Stimulated activated naive CD4-positive, alpha-beta T cell treated with Interleukin-2 at 50 U/mL for 16 hours (primary cell): ENCODE measurements at places on chromosomes 1 and 21.

DNA sequence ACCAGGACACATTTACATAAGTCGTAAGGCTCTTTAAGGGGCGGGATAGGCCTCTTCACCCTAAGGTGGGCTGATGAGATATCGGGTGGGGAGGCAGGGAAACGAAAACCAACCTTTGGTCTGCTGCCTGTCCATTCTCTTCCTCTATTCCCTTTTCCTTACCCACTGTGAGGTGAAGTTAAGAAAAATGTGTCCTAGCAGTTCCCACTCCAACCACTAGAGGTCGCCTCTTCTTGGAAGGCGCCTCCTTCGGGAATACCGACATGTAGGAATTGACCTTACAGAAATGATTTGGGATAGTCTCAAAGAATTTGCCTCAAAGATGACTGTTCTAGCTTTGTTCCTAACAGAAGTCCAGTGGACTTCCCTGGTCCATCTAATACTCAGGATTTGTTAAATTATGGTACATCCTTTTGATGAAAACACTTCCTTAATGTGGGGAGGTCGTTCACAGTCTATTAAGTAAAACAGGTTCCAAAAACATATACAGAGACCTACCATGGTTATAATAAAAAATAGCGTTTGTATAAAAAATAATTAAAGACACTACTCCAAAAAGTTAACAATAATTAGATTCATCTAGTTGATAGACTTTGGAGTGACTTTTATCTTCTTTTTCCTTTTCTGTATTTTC lies 14.1 kb downstream of the AZIN2 start:
- no peak for DNase-seq

- DNase-seq = no peak
Measured at GRCh38 chr1:64692911-64693310, 52.0 kb upstream of the RAVER2 start.

- DNase-seq = no peak
Measured at GRCh38 chr1:26045722-26046245, at the start of gene SLC30A2. Gene SLC30A2 (minus strand): TSS chr1:26046118. CDS start chr1:26045896, 222 bp downstream.

GRCh38 chr1:238778113-238778512 lies 608.3 kb upstream of the CHRM3 start:
- no peak for DNase-seq

- DNase-seq = no peak
Measured at GRCh38 chr21:35401476-35401875, 352.4 kb upstream of the RUNX1 start.

DNA sequence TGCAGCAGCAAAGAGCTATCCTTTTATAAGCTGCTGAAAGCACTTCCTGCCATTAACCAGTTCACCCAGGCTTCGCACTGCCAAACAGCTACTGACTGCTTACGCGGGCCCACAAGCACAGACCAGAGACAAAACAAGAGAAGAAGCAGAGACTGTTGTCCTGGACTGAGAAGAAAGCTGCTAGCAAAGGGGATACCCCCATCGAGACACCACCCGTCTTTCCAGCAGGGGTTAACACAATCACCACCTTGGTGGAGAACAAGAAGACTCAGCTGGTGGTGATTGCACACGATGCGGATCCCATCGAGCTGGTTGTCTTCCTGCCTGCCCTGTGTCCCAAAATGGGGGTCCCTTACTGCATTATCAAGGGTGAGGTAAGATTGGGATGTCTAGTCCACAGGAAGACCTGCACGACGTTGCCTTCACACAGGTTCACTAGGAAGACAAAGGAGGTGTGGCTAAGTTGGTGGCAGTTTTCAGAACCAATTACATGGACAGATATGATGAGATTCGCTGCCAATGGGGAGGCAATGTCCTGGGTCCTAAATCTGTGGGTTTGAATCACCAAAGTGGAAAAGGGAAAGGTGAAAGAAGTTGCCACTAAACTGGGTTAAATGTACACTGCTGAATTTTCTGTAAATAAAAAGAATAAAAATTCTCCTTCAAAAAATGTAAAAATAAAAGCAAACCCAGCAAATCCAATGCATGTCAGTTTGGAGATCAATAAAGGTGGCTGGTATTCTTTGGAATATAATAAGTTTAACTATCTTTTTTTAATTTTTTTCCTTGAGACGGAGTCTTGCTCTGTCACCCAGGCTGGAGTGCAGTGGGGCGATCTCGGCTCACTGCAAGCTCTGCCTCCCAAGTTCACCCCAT lies 1.2 kb downstream of the FMO5 start:
- DNase-seq = no peak
